ENCODE measurements at places on chromosomes 5 and 9.

GRCh38 chr5:39661026-39661779 is 236.4 kb upstream of the DAB2 start:
- DNase-seq: peak; percentile 50

- peak; percentile 76 for DNase-seq
Measured at GRCh38 chr9:37324261-37324683, 98.2 kb upstream of the GRHPR start.

DNA sequence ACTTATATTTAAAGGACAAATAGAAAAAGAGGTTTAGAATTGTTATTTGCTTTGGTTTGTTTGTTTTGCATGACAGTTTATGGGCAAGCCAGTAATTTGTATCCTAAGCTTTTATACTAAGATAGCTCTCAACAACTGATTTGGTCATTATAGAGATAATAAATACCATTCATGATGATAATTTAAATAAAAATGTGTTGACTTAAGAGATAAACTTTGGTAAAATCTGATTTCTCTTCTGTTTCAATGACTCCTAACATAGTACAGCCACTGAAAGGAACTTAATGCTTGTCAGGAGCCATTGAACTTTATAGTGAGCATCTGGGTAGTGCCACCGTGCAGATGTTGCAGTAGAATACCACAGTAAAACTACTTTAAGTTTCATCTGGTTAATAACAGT is 160.7 kb upstream of the ACOT12 start:
- DNase-seq: no peak

DNA sequence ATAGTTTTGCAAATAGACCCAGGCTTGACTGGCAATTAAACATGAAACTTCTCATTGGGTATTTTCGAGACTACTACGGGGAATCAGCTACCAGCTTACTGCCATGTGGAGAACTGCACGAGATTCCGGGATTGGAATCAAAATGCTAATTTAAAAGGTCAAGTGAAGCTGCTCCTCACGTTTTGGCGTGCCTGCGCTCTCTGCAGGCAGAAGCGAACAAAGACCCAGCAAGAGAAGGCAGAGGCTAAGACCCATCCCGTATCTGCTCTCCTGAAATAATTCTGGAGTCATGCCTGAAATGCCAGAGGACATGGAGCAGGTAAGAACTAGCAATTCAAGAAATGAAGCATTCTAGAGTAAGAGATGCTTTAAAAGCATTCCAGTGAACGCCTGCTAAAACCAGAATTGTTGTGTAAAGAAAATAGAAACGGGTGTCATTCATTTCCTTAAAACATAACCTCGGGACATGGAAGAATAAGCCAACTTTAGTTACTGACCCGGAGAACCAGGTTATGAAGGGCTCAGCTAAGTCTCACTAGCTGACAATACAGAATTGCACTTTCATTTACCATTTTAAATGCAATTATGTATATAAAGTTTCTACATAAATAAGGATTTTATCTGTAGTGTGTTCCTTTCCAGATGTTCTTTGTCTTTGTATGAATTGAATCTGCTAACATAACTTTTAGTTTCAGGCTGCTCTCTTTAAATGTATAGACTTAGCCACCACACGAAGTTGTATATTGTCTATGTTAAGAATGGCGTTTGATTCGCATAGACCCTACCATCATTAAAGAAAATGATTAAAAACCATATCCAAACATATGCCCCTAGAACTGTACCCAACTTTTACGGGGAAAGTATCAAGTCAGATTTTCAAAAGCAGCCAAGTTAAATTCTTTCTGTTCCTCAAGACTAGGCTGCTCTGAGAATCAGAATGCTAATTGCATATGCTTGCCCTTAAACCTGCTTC is 2.0 kb upstream of the MAT2B start:
- DNase-seq: peak; percentile 54

DNA sequence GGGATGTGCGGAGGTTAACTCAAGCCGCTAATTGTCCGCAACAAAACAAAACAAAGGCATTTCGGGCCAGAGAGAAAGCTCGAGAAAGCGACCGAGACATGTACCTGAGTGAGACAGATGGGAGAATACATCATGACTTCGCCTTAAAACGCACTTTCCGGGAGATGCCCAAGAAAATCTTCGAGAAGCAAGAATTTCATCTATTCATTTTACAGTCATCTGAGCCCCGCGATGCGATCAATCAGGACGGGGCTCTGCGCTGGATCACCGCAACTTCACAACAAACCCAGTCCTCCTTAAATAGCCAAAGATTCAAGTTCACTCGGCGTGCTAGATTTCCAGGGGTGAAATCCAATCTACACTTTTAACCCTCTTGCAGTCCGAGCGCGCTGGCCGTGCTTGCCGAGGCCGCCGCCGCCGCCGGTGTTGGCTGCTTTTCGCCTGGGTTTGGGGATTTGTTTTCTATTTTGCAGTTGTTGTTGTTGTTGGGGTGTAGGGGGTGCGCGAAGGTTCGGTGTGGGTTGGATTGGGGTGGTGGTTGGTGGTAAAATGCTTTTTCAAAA is 482 bp downstream of the NFIB start:
- DNase-seq: peak; percentile 32

GRCh38 chr5:96439477-96440184 is 6.6 kb upstream of the PCSK1 start:
- no peak for DNase-seq

DNA sequence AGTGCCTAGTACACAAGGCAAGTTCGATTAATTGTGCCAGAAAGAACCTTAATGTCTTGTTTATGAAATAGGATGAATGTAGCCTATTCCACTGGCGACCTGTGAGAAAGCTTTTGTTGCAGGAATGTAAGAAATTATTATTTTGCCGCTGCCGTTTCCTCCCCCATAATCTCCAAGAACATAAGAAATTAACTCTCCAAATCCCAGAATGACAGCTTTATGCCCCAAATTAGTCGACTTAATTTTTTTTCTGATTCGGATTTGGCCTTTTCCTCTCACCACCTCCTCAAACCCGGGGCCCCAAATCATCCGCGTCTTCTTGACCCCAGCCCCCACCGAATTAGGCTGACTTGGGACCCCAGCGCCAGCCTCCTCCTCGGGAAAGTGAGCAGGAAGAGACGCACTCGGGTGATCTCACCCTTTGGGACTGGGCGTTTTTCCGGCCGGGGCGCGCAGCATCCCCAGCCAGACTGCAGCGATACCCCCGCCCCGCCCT is 682 bp upstream of the SPTAN1 start:
- DNase-seq: no peak

- DNase-seq: no peak
Measured at GRCh38 chr5:153439130-153439529, 51.3 kb upstream of the GRIA1 start.

DNA sequence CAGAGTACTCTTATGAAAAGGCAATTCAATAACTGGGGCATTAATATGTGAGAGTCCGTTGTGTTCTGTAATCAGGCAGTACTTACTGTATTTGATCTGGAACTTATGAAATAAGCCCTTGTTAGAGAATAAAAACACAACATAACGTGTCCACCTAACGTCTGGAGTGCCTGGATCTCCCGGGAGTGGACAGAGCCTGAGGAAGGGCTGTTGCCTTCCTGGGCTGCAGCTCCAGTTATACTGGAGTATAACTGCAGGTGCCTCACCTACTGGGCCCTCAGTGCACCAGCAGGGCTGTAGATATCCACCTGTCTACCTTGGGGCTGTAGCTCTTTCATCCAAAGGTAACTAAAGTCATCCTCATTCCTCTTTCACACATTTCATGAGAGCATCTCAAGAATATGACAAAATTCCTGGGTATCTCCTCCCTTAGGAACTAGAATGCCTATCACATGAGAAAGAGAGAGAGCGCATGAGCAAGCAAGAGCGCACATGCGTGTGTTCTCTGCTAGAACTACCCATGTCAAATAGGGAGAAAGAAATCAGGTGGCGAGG is 200.1 kb downstream of the GAPVD1 start:
- DNase-seq: peak; percentile 86

DNA sequence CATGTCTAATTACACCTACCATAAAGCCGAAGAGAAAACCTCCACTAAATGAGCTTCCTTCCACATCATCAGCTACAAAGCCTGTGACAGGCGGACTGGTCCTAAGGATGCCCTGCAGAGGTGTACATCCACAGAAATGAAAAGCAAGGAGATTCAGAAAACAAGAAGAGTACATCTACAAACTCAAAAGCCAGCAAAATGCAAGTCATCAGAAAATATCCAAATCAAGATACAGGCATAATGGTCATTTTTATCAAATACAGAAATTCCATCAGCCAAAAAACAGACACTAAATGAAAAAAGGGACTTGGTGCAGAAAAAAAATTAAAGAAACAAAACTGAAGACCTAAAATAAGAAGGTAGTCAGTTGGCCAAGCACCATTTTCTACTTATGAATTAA is 79.7 kb downstream of the FRMD3 start:
- DNase-seq: no peak

- DNase-seq: no peak
Measured at GRCh38 chr5:33312571-33313549, 127.9 kb upstream of the TARS1 start.

DNA sequence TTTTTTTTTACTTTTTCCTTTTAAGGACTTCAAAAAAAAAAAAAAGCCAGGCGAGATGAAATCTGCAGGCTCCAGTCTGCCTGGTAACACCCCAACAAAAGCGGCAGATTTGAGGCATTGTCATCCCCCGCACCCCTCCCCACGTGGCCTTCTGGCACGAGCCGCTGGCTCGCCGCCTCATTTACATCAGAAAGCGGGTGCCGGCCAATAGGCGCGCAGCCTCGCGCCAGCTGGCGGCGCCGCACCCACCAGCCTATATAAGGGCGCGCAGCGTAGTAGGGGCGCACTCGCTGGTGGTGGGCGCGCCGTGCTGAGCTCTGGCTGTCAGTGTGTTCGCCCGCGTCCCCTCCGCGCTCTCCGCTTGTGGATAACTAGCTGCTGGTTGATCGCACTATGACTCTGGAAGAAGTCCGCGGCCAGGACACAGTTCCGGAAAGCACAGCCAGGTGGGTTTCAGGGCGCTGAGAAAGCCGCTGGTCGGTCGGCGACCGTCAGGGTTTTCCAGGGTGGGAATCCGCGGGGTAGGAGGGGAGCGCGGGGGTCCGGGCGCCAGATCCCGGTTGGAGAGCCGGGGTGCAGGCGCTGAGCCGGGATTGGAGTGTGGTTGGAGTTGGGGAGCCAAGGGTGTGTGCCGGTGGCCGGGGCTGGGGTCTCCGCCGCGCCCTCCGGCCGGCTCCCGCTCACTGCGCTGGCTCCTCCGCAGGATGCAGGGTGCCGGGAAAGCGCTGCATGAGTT is at the start of gene GADD45G:
Gene GADD45G (plus strand): TSS at position 284 of the 736 bp plus-strand sequence. CDS start 110 bp downstream, at position 394.
- DNase-seq: peak; percentile 69
